NCI-H82 (cell line): ENCODE measurements at places on chromosomes 1 and 21.

DNA sequence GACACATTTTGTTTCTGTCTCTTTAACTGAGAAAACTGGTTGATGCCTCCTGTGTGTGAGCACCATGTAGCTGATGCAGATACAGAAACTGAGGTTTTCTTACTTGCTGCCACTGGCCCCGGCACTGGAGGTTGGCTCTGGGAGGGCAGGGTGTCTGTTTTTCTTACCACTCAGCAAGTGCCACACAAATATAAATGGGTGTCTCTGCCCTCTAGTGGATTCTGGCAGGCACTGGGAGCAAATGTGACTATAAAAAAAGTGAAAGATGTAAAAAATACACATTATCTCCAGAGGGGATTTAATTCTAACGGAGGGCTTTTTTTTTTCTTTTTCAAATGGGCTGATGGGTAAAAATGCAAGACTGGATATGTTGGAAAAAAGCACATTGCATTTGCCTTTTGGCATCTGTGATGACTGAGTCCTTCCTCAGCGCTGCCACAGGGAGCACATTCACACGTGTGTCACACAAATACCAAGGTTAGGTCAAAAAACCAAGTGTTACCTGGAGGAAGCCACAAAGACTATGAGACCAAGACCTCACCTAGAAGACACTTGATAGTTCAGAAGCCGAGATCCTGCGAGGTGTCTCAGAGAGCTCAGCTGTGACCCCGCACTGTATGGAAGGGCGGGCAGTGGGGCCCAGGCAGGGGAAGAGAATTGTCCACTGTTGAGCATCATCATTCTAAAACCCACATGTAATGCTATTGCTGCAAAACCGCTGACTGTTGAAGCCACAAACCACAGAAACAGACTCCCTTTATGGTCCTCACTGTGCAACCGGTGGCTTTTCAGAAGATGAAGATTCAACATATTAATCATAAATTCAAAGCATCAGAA is 18.9 kb downstream of the PGBD2 start:
- DNase-seq, result peak; percentile 74

DNA sequence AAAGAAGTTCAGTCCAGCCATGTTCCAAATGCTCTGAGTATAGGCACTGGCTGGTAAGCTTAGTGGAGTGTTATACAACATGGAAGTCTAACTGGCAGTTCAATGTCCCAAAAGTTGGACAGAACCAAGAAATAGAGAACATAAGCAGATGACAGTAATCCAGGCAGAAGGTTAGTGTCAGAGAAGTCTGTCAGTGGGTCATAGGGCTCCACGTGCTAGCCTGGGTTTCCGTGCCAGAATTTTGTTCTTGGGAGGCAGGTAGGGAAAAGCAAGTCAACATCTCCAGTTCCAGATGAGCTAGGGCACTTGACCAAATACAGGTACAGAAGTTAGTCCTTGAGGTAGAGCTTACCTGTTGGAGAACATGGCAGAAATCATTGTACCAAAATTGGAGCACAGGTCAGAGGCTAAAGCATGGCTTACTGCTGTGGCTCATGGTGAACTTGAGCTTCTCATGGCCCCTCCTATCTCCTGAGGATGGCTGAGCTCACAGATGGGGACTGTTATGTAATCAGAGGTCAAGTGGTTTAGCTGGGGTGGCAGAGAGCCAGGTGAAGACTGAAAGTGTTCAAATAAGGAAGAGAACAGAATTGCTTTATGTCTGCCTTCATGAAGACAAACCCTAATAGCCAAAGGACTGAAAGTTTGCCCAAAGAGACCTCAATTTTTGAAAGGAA is 170.8 kb downstream of the NFIA start:
- peak; percentile 74 for DNase-seq

GRCh38 chr21:25515484-25516405 is 91.5 kb downstream of the MRPL39 start:
- peak; percentile 98 for DNase-seq

DNA sequence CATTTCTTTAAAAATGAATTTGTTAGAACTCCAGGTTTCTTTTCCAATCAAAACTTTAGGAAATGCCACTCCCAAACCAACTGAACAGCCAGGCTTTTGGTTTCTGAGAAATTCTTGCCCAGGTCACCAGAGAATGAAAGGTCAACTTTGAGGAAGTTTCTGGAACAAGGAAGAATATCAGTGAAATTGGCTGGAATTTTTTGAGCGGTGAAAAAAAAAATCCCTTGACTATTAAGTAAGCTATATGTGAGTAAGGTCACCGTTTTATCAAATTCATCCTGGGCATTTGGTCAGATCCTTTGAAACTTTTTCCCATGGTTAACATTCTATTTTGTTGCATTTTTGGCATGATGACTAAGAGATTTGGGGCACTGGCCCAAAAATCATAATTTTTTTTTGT is 469.3 kb downstream of the LTN1 start:
- DNase-seq, result no peak

GRCh38 chr1:204192046-204192445 is 4.2 kb downstream of the KISS1 start:
- DNase-seq, result no peak

DNA sequence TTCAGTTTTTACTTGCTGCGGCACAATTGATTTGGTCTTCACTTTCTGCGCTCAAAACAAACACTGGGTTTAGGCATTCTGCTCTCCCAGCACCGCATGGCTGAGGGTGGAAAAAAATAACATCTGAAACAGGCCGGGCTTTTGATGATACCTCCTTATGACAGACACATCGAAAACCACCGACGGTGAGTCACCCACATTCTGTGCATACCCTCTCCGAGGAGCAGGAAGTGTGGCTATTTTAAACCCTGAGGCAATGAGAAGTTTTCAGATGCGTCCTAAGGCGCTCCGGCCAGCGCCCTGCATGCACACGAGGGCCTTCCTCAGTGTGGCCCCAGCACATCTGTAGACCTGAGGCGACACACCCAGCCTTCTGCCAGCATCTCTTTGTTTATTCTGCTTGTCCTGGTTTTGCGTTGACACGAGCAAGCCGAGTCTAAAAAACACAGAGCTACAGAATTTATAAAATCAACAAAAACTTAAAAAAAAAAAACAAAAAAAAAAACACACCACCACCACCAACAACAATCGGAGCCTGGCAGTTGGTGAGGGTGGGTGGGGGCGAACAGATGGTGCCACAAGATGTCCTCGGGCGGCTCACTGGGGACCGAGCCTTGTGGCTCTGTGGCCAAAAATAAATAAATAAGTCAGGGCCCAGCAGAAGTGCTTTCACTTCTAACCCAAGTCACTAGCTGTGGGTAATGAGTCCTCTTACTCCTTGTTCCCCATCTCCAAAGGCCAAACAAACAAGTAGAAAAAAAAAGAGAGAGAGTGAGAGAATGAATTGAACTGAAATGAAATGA is 162.6 kb upstream of the IRF2BP2 start:
- DNase-seq, result peak; percentile 78

- DNase-seq, result peak; percentile 77
These were observed 363.0 kb upstream of the DUSP10 start for GRCh38 chr1:222104694-222105392.

GRCh38 chr1:171663854-171664575 is 11.5 kb upstream of the MYOC start:
- peak; percentile 84 for DNase-seq

GRCh38 chr1:192967211-192967877 is 91.8 kb downstream of the UCHL5 start:
- DNase-seq, result no peak

DNA sequence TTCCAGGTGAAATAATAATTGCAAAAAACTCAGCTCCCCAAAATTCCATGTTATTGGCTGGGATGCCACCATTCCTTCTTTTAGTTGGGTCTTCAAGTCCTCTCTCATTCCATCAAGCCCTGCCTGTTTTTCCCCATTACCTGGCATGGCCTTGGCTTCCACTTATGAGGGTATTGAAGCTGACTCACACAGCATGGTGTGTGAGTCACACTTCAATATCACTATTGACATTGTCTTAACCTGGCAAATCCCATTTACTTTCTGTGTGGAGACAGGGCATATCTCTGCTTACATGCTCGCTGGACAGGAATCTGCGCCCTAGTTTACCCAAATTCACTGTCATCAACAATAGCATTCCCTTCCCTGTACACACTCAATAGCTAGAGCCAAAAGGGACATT is 1806.8 kb downstream of the BRINP3 start:
- DNase-seq, result no peak

DNA sequence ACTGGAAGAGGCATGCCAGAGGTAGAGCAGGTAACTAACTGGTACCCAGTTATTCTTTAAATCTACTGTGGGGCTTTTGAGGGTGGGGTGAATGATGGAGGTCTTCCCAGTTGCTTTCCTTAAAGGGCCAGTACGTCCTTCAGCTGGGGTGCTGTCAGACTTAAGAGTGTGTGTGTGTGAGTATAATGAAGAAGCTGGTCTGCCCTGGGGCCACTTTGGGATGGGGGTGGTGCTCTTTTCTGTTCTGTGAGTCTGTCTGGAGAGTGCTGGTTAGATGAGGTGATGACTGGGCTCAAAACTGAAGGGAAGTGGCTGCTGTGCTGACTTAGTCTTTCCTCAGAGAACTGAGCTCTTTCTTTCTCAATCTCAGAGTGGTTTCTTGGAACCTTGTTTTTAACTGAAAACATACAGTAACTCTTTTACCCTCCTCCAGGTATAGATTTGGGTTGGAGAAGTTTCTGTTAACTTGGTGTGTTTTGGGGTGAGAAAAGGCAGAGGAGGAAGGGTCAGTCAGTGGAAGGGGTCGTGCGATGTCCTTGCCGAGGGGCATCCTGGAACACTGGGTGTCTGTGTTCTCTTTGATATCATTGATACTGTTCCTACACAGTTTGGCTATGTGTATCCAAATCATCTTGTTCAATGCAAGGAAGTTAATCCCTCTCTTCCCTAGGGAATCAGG is 746 bp downstream of the MACF1 start:
- no peak for DNase-seq

- DNase-seq, result no peak
These were observed 90.0 kb downstream of the FNBP1L start for GRCh38 chr1:93537924-93538323.

DNA sequence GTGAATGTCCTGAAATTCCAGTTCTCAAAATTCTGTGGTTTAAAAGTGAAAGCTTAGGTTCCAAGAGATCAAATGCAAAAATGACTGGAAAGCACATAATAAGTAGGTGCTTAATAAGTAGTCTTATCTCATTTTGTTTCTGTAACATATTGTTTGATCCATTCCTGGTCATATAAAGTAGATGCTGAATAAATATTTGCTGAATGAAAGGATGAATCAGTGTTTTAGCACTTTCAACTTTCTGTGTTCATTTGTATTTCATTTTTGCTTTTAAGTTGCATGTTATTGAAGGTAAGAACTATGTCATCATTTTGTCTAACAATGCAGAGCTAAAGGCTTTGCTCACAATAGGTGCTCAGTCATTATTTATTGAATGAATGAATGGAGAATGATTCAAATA is 6.3 kb downstream of the MAST2 start:
- DNase-seq, result no peak

- DNase-seq, result no peak
These were observed 12.9 kb downstream of the MORN1 start for GRCh38 chr1:2378441-2378851.

GRCh38 chr1:244759158-244759557 is 76.3 kb upstream of the COX20 start:
- DNase-seq, result no peak

DNA sequence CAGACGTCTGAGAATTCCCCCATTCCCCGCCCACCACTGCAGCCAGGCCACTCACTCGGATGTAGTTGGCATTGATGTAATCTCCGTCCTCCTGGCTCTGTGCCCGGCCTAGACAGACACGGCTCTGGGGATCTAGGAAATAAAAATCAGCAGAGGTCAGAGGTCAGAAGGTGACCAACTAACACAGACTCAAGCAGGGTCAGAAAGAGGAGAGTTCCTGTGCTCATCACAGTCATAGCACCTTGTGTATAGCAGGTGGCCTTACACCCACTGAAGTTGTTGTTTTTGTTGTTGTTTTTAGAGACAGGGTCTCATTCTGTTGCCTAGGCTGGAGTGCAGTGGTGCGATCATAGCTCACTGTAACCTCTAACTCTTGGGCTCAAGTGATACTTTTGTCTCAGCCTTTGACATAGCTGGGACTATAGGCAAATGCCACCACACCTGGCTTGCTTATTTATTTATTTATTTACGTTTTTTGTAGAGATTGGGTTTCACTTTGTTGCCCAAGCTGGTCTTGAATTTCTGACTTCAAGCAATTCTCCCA is 4.9 kb downstream of the PTPN7 start:
- no peak for DNase-seq

DNA sequence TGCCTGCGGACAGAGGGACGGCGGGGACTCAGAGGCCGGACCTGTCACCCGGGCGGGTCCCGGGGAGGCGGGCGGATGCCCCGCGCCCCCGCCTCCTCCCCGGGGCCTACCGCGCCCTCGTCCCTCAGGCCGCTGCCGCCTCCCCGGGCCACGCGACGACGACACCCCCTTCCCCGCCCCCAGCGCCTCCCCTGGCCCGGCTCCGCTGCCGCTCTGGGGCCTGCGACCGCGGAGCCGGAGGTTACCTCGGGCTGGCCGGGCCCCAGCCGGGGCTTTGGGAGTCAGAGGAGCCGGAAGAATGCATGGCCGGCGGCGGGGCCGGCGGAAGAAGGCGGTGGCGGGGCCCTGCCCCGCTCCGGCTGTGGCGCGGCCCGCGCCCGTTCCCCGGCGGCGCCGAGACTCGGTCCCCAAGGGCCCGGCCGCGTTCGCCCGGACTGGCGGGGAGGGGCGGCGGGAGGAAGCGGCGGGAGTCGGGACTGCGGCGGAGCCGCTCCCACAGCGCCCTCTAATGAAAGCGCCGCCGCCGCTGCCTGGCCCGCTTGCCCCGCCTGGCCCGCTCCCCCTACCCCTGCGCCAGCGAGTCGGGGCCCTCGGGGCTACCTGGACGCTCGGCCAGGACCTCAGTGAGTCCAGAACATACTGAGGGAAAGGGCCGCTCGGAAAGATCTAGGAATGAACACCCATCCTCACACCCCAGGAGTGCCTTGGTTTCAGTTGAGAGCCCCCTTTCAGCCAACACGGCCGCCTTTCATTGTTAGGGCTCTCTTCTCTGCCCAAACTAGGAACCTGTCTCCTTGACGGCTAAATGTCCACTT is at the start of gene LPGAT1:
Gene LPGAT1 (minus strand): TSS at position 436 of the 815 bp plus-strand sequence. CDS start 1,467 bp downstream, outside the sequence.
- DNase-seq, result peak; percentile 93

- no peak for DNase-seq
These were observed 7.7 kb downstream of the EPHX1 start for GRCh38 chr1:225817611-225818061.

- DNase-seq, result no peak
These were observed 85.2 kb downstream of the GPR88 start for GRCh38 chr1:100622966-100623762.

- DNase-seq, result no peak
These were observed 64.2 kb downstream of the POFUT2 start for GRCh38 chr21:45223236-45224185.

DNA sequence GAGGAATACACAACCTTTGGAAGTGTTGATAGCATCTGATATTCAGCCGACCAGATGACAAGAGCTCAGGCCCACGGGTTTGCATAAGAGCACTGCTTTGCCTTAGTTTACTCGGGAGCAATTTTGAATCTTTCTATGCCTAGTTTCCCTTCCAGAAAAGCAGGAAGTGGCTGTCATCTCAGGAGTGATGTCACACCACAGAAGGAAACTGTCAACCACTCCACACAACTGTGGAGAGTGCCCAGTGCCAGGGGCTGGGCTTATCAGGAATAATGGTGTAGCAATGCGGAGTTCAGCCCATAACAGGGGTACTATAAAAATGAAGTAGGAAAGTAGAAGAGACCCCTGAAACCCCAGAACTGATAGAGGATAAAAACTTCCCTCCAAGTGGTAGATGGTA is 28.4 kb downstream of the NTPCR start:
- no peak for DNase-seq

- no peak for DNase-seq
These were observed 176.1 kb downstream of the SLC45A1 start for GRCh38 chr1:8493916-8494540.
